CD4-positive, alpha-beta T cell treated with Interferon alpha-2 for 1 hour (primary cell): ENCODE measurements at places on chromosomes 16 and 17.
A peak's percentile ranks its signal among the peaks of the same experiment; 100 is the strongest.

- no peak for DNase-seq
These were observed 29.0 kb upstream of the HEATR6 start for GRCh38 chr17:60107526-60108257.

GRCh38 chr17:78999056-78999768, 10.4 kb downstream of the CANT1 start:
- no peak for DNase-seq

- DNase-seq = no peak
These were observed 584 bp downstream of the PMP22 start for GRCh38 chr17:15264542-15264941.

GRCh38 chr17:2337544-2338314, 428 bp downstream of the SGSM2 start:
- peak; percentile 40 for DNase-seq

- no peak for DNase-seq
These were observed 794 bp downstream of the SMG6 start for GRCh38 chr17:2302778-2303203.

GRCh38 chr17:3009411-3009920, 53.9 kb downstream of the OR1D5 start:
- no peak for DNase-seq

DNA sequence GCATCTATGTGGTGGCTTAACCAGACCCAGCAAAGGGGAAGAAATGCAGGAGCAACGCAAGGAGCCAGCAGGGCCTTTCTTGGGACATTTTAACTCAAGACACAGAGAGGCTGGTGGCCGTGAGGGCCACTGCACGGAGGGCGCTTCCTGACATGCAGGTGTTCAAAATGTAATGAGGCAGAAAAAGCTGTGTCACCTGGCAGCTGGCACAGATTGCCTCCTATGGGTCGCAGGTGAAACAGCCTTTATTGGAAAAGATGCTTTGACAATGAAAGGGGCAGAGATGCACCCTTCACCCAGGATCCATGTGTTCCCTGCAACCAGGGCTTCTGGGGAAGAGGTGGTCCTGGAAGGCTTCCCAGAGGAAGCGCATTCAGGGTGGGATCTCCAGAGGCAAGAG, 219.3 kb downstream of the XYLT1 start:
- DNase-seq = no peak

DNA sequence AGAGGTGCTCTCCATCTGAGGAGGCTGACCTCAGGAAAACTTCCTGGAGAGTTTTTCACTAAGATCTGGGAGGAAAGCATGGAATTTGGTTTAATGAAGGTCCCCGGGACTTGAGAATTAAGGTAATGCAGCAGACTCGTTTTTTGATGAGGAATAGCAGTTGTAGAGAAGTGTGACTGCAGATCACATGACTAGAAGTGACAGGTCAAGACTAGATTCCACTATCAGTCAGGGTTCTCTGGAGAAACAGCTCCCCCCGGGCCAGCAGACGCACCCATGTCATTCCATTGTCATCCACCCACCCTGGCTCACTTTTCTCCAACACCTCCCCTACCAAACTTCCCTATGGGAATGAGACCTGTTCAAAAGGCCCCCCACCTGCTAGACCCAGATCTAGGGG, 1.9 kb upstream of the DHRS13 start:
- no peak for DNase-seq

GRCh38 chr17:70896843-70897242, 727.5 kb downstream of the KCNJ2 start:
- DNase-seq = no peak

- no peak for DNase-seq
These were observed 32.6 kb downstream of the CTCF start for GRCh38 chr16:67594956-67595355.

DNA sequence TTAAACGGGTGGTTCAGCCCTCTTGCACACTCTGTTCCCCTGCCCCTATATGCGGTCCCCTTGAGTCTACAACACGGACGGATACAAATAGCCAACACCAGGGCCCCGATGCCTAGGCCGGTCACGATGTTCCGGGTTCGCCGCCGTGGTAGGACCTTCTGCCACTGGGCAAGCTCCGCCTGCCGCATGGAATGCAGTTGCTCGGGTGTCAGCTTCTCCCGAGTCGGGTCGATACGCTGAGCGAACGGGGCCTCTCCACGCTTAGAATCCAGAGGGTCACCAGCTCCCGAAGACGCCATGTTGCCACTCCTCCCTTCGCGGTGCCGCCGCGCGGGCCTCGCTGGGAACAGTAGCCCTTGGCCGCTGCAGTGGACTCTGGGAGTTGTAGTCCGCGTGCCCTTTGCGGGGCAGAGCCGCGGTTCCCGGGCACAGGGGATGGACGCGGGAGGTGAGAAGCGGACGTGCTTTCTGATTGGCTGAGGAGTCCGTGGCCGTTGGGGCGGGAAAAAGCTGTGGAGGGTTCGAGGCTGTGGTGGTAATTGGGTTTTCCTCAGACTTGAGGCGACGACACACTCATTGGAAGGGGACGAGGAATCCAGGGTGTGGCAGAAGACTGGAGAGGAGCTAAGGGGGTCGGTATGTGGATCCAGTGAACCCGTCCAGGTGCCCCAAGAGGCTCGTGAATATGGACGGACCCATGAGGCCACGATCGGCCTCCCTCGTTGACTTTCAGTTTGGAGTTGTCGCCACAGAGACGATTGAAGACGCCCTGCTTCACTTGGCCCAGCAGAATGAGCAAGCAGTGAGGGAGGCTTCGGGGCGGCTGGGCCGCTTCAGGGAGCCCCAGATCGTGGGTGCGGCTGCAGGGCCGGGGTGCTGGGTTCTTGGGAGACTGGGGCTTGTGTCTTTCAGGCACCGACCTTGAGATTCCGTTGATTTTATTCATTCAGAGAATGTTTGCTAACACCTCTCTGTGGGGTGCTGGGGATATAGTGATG, at the start of the genes CNTD1 and COA3:
Gene CNTD1, plus strand, starts transcription at position 479 of the 998 bp plus-strand sequence. Its CDS starts 207 bp downstream, at position 686.
Gene COA3, minus strand, starts transcription at position 322 of the 998 bp plus-strand sequence. Its CDS starts 23 bp downstream, at position 299.
- DNase-seq = peak; percentile 80

DNA sequence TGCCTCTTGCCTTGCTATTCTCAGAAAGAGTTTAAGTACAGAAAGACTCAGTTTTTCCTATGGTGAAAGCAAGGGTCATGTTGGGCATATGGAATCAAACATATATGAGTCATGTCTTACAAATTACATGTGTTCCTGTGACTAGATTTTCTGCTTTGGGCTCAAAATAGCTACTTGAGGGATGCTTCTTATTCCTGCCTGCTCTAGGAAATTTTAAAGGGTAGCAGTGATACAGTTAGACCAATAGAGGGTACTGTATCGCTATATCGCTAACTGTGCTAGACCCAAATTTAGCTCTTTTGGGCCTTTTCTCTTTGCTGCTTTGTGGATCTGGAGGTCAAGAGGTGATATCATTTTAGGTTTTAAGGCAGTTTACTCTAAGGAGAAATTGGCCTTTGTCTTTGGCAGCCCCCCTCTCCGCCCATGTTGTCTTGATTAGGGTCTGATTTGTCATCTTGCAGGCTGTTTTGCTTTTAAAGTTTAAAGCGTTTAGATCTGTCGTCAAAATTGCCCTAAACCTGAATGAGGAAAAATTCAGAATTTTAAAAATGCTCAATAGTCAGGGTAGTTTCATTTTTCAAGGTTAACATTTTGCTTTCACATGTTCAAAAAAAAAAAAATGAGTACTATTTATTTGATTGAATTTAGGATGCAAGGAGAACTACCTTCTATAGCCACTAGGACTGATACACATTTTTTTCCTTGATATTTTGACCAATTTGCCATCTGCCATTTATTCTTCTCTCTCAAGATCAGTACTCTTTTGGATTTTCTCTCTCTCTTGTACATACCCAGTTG, 8.8 kb downstream of the NFATC3 start:
- DNase-seq = no peak

- DNase-seq = no peak
These were observed 8.6 kb upstream of the DUSP14 start for GRCh38 chr17:37481001-37481665.

- no peak for DNase-seq
These were observed 12.7 kb downstream of the DNAAF8 start for GRCh38 chr16:4746991-4747574.

- no peak for DNase-seq
These were observed 22.3 kb downstream of the ACTG1 start for GRCh38 chr17:81489998-81490992.

- no peak for DNase-seq
These were observed 335.1 kb downstream of the GRIN2A start for GRCh38 chr16:9847146-9847545.

DNA sequence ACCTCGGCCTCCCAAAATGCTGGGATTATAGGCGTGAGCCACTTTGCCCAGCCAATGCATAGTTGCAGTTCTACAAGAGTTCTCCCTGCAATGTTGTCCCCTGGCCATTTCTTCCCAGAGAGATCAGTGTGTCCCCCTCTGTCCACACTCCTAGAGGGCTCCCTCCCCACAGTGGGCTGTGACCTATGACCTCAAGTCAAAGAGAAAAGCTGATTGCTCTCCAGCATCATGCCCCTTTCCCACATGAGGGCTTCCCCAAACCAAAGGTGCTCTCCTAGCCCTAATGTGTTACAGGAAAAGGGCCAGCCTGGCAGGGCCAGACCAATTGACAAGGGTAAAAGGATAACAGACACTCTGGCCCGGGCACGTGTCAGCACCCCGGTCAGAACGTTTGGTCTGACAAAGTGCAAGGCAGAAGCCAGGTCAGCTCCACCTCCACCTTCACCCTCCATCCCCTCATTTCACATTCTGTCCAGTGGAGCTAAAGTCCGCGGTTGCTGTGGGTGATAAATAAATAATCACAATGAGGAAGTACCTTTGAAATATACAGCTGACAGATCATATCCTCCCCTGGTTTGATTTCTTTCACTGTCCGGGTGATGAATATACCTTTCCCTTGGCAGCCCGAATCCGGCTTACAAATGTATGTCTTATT, 17.8 kb downstream of the TTLL6 start:
- no peak for DNase-seq

GRCh38 chr17:35297666-35298065, 54.8 kb downstream of the SLFN5 start:
- no peak for DNase-seq

DNA sequence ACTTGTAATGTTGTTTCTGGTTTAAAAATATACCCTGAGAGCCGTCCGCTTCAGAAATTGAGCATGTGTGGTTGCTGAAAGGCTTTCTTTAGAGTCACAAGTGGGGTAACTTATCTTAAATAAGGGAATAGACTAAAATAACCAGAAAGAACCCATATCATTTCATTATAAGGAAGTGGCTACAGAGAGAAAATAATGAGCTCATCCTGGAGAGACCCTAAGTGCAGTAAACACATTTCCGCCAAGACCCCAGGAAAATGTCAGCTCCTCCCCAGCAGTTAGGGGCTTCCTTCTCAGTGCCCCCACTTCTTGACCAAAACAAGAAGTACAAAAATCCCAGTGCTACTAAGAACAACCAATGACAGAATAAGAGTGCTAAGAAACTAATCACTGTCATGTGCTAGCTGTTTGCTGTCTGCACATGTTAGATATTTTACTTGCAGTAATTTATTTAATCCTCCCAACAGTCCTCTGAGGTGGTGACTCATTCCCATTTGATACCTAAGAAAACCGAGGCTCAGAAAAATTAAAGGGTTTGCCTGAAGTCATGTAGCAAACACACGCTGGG, 83.5 kb downstream of the CDYL2 start:
- DNase-seq = no peak

GRCh38 chr16:65667011-65667578, 545.2 kb upstream of the CDH11 start:
- no peak for DNase-seq

DNA sequence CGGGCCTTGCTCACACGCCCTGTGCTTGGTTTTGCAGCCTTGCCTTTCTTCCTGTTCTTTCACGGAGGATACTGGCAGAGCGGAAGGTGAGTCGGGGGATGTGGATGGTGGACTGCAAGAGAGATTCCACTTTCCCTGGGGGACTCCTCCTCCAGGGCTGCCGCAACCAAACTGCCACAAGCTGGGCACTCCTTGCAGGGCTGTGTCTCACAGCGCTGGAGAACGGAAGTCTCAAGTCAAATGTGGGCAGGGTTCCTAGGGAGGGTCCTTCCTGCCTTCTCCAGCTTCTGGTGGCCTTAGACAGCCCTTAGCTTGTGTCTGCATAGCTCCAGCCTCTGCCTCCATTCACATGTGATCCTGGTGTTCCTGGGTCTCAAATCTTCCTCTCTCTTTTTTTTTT, 11.4 kb upstream of the BIRC5 start:
- DNase-seq = no peak

- no peak for DNase-seq
These were observed 13.5 kb downstream of the SLC46A1 start for GRCh38 chr17:28392491-28392890.

GRCh38 chr16:73289232-73289631, 241.3 kb upstream of the ZFHX3 start:
- no peak for DNase-seq

GRCh38 chr16:1890708-1891050, 18.7 kb upstream of the MEIOB start:
- DNase-seq = no peak

DNA sequence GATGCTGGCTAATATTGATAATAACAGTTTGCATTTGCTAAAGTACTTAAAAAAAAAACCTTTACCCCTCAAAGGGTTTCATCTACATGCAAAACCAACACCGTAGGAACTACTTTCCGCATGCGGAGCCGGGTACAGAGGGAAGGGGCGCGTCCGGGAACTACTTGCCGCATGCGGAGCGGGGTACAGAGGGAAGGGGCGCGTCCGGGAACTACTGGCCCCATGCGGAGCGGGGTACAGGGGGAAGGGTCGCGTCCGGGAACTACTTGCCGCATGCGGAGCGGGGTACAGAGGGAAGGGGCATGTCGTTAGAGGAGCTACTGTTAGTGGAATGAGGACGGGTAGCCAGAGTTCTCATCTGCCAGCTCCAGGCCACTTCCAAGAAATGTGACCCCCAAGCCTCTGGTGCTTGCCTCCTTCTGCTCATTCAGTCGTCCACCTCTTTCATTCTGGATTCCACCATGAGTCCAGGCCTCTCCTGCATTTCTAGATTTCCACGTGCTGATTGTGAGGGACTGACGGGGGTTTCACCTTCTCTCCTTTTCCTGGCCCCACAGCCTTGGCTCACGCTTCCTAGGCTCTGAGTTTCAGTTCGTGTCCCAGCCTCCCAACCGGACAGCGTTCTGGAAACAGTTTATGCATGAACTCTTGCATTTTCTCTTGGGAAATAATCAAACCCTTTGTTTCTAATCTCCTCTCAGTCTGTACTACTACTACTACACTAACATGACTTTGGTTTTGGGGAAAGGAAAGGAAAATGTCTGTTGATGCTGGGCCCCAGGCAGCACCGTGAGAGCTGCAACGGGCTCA, 26.9 kb downstream of the MINK1 start:
- DNase-seq = no peak

GRCh38 chr17:7774055-7774521, 56.5 kb downstream of the DNAH2 start:
- DNase-seq = no peak

- DNase-seq = no peak
These were observed 22.4 kb downstream of the SOX9 start for GRCh38 chr17:72143245-72143644.

GRCh38 chr16:23448392-23448791, 4.6 kb downstream of the COG7 start:
- DNase-seq = no peak
